ENCODE measurements at places on chromosomes 2 and 18.
A peak's percentile ranks its signal among the peaks of the same experiment; 100 is the strongest.

DNA sequence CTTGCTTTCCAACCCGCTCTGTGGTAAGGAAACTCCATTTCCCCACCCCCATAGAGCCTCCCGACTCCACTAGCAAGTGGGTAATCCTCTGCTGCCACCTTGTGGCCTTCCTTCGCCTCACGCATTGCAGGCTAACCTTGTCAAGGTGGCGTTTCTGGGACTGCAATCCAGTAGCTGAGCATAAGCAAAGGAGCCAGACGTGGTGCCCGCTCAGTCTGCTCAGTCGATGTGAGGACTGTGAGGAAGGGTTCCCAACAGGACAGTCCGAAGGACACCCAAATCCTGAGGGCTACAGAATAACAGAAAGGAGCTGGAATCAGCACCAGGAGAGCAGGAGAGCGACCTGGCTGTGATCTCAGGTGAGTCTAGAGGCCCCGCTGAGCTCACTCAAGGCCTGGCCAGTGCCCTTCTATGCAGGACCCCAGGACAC is 144.2 kb downstream of the SUCLG1 start:
- DNase-seq, result peak; percentile 76

DNA sequence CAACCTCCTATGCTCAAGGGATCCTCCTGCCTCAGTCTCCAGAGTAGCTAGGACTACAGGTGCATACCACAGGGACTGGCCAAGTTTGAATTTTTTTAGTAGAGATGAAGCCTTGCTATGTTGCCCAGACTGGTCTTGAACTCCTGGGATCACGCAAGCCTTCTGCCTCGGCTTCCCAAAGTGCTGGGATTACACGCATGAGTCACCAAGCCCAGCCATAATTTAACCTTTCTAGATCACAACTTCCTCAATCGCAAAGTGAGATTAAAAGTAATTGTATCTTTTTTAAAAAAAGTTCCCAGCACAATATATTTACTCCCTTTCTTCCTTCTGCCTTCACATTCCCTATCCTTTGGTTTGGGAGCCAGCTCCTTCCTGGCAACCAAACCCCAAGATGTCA is 5.8 kb upstream of the PPP1CB start:
- DNase-seq, result no peak

GRCh38 chr2:53907582-53907981 is 47.8 kb upstream of the GPR75 start:
- no peak for DNase-seq

DNA sequence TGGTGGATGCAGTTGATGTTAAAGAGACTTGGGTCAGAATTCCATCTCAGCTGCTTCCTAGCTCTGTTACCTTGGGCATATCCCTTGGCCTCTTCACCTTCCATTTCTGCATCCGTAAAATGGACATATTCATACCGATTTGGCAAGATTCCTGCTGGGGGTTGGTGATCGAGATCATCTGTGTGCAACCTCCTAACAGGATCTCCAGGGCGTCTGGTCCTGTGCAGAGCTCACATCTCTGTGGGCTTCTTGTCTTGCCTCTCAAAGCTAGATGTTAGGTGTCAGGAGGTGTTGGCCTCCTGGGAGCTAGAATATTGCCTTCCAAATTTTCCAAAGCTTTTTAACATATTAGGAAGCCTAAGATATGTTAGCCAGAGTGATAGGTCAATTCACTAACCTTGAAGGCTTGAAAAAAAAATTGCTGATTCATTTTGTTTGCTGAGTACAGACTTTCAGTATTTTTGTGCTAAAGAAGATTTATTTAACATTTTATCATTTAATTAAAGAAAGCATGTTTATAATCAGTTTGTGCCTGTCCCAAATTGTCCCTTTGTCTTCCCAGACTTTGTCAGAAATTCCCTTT is 69.7 kb upstream of the ZNF516 start:
- DNase-seq, result no peak

GRCh38 chr2:181755181-181755580 is 74.9 kb upstream of the NEUROD1 start:
- DNase-seq, result no peak

GRCh38 chr2:144477957-144478311 is 42.0 kb downstream of the ZEB2 start:
- DNase-seq, result no peak

DNA sequence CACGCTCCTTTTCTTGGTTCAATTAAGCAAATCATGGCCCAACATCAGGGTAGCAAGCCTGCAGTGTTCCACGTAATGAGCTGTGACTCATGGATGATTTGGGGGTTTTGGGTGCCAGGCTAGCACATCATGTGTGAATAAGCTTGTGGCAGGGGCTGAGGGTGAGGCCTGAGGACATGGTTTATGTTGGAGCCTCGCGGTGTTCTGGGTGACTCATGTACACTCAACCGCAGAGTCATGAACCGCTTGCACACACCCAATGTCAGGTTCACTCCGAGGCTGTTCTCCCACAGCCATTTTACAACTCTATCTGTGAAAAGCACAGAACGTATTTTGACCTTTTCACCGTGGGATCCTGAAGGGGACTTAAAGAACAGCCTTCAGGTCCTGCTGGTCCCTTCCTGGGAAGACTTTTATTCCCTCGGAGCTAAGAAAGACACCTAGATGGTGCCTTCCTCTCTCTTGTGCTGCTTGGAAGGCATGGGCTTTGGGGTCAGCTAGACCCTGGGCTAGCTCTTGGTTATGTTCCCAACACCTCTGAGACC is 139.9 kb upstream of the ZEB2 start:
- peak; percentile 89 for DNase-seq

GRCh38 chr18:48781163-48781987 is 169.4 kb downstream of the SMAD7 start:
- no peak for DNase-seq

DNA sequence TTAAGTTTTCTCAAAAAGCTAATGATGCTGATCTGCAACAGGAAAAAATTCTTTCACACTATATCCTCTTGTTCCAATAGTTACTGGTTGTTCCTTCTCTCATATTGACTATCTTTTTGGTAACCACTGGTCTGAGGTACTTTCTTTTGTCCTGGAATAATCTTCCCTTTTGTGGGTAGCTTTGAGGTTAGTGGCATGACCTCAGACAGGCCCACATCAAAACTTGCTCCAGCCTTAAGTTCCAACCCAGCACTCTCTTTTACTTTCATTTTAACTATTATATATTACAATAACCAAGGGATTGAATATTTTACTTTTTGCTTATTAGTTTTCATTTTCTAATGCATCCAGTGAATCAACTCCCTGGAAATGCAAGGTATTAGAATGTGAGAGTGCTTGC is 9.5 kb downstream of the REG1A start:
- DNase-seq, result no peak

GRCh38 chr2:20595439-20596192 is 55.3 kb downstream of the HS1BP3 start:
- DNase-seq, result no peak

GRCh38 chr2:135202751-135203150 is 150.7 kb downstream of the RAB3GAP1 start:
- no peak for DNase-seq

GRCh38 chr2:226077031-226077430 is 677.5 kb downstream of the NYAP2 start:
- DNase-seq, result no peak

- no peak for DNase-seq
Measured at GRCh38 chr2:14631406-14632040, 994 bp upstream of the LRATD1 start.

DNA sequence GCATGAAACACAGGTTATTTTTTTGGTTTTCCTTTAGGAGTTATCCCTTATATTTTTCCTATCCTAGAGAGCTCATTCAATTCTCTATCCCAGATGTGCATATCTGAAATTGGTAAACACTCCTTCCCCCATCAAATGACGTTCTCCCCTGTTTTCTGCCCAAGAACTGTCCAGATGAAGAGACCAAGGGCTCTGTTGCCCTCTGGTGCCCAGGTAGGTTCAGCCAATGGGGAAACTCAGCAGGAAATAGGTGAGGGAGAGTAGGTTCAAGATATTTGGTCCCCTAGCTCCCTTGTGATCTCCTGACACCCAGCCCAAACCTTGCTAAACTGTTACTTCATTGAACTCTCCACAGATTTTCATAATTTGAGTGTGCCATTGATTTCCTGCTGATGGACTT is 14.1 kb upstream of the INO80C start:
- DNase-seq, result no peak

DNA sequence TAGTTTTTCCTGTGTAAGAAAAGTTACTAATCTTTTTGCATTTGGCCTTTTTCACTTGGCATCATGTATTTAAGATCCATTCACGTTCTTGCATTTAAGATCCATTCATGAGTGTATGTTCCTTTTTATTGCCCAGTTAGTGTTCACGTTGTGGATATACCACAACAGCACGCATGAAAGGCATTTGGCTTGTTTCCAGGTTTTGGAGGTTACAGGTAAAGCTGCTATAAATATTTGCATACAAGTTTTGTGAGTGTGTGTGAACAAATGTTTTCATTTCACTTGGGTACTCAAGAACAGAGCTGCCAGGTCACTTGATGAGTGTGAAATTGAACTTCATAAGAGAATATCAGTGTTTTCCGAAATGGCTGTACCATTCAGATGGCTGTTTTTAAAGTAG is 121.2 kb downstream of the CCBE1 start:
- no peak for DNase-seq

- DNase-seq, result no peak
Measured at GRCh38 chr18:7168408-7168807, 50.8 kb upstream of the LAMA1 start.

DNA sequence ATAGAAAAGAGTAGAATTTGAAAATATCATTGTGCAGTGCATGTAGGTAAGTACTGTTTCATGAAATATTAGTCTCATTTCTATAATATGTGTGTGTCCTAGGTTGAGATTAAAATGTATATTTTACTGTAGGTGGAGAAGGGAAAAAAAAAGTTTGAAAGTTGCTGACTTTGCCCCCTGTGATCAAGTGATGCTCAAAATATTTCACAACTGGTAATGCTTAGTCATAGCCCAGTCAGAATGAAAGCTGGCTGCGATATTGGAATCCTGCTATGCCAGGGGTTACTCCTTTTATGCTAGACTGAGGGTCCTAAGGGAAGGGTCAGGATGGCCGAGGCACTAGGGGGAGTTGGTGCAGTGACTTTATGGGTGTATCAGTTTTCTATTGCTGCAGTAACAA is 19.5 kb upstream of the CFAP36 start:
- peak; percentile 64 for DNase-seq

DNA sequence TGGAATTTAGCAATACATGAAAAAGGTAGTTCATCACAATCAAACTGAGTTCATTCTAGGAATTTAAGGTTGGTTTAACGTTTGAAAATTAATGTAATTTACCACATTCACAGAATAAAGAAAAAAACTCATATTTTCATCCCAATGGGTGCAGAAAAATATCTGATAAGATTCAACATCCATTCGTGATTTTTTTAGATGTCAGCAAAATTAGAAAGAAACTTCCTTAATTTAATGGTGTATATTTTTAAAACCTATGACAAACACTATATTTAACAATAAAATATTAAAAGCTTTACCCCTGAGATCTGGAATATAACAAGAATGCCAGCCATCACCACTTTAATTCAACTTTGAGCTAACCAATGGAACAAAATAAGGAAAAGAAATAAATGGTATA is 208.7 kb upstream of the CHAC2 start:
- DNase-seq, result no peak

GRCh38 chr18:7848054-7848412 is 280.9 kb downstream of the PTPRM start:
- DNase-seq, result no peak

DNA sequence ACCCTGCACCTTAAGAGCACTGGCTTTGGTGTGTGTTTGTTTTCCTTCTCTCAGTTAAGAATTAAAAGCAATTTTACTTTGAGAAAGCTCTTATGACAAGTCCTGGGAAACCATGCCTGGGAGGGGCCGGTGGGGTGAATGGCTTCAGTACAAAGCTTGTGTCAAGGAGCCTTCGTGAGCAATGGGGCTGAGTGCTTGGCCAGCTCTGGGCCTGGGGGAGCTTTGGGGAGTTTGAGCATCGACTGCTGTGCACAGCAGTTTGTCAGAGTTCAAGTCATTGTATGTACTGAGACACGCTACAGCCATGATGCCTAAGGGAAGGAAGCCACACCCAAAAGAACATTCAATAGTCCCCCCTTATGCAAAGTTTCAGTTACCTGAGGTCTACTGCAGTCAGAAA is 75.8 kb downstream of the ARHGEF4 start:
- DNase-seq, result no peak

DNA sequence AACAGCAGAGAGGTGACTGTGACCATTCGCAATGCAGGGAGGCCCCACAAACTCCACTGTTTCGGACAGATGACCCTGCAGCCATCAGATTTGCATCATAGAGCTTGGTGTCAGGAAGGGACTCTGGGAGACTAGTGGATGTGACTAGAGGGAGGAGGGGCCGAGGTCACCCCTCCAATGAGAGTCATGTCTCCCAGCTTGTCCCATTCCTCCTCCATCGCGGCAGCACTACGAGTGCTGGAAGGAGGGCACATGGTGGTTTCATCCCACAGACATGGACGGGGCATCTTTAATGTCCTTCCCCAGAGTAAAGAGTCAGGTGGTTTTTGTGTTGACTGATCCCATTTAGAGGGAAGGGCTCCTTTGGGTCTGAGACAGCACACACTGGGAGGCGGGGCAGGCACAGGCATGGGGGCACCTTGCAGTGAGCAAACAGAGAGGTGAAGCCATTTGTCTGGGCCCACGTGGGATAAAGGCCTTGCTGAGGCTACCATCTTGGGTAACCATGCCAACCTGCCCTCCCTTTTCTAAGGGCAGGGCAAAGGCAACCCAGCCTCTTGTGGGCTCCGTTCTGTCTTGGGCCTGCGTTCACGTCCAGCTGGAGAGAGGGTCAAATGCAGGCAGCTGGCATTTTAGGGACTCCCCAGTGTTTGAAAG is 208.1 kb downstream of the ASB1 start:
- DNase-seq, result no peak

DNA sequence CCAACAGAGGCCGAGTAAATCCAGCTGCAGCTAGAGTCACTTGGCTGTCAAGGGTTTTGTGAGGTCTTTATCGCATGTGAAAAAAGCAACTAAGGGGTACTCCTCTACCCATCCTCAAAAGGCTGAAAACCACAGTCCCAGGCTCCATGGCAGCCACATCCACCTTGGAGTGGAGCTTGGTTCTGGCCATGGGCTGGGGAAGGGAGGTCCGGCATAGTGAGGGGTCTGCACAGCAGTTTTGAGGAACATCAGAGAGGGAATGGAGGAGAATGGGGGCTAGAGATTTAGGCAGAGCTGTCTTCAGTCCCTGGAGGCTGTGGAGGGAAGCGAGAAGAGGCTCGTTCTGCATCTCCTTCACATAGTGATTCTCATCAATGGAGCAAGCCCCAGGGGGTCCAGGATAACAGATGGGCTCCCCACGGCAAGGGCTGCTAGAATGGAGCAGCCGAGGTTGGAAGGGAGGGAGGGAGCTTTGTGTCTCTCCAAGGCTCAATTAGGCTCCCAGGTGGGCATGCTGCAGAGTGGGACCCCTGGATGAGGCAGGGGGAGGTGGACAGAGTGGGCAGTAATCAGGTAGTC is 21.0 kb downstream of the MROH2A start:
- DNase-seq, result no peak

GRCh38 chr2:119360423-119360966 is 6.1 kb downstream of the C2orf76 start:
- DNase-seq, result no peak

DNA sequence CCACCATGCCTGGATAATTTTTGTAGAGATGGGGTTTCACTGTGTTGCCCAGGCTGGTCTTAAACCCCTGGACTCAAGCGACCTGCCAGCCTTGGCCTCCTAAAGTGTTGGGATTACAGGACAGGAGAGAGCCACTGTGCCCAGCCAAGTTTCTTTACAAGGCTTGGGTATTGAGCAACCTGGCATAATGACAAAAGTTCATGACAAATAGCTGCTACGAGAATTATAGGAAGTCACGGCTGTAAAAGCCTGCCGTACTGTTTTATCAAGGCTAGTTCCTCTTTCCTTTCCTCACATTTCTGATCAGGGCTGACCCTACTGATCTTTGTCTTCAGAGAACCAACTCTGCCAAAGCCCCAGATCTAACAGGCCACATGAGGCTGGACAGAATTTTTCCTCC is 490.4 kb upstream of the SPRED2 start:
- no peak for DNase-seq

Data from RKO (cell line).